ENCODE measurements at places on chromosomes 12 and 14. TPM values are rescaled to one million over a fixed set of nuclear protein-coding genes. Genes with fewer than 3 reads are reported as not detected.

- H3K27ac ChIP-seq: no peak overlapping the region
- no peaks in the 10 kb centered on the region for H3K4me1 ChIP-seq
- no peak for DNase-seq
- no peak overlapping the region for H3K4me3 ChIP-seq
- H3K27me3 ChIP-seq: no peaks in the 10 kb centered on the region
These were observed 112.2 kb upstream of the TMTC1 start for GRCh38 chr12:29895966-29896365.

Gene KCNA5
- 5.1 TPM for total RNA-seq

DNA sequence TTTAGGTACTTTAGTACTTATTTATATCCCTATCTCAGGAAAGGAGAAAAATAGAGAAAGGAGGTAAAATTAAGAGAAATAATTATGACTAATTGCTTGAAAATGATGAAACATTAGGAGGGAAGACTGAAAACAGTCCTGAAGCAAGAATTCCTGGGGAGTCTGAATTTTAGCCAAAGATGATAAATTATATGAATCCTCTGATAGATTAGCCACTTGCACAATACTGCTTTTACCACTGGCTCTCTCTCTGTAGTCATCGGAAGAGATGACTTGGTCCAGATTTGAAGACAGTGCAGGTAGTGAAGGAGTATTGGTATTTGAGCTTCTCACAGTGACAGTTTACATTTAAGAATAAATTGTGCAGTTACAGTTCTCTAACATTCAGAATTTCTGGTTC, 83.8 kb upstream of the CLEC14A start:
- H3K27me3 ChIP-seq: no peaks in the 10 kb centered on the region
- no peak overlapping the region for H3K27ac ChIP-seq
- H3K36me3 ChIP-seq: no peaks in the 10 kb centered on the region
- DNase-seq: no peak
- no peak overlapping the region for H3K4me3 ChIP-seq
- H3K4me1 ChIP-seq: no peaks in the 10 kb centered on the region

Gene DGKA
- total RNA-seq: 28.6 TPM

GRCh38 chr14:102052522-102052921, 34.3 kb downstream of the HSP90AA1 start:
- no peaks in the 10 kb centered on the region for H3K4me1 ChIP-seq
- DNase-seq: no peak
- peaks cover 37% of the 10 kb centered on the region for H3K36me3 ChIP-seq

DNA sequence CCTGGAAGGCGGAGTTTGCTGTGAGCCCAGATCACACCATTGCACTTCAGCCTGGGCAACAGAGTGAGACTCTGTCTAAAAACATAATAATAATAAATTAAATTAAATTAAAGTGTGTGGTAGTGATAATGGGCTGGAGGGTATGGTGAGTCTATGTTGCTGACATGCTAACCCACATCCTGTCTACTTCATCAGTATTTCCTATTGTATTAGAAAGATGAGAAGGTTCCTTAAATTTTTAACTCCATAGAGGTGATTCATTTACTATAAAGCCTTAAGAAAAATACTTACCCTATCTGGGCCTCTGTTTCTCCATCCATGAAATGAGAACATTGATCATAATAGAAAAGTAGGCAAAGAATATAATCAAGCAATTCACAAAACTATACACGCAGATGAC, 280.5 kb downstream of the FBXL14 start:
- no peaks in the 10 kb centered on the region for H3K27me3 ChIP-seq
- H3K36me3 ChIP-seq: no peaks in the 10 kb centered on the region
- no peak overlapping the region for H3K27ac ChIP-seq
- H3K4me1 ChIP-seq: peaks cover 7% of the 10 kb centered on the region
- H3K4me3 ChIP-seq: no peak overlapping the region

DNA sequence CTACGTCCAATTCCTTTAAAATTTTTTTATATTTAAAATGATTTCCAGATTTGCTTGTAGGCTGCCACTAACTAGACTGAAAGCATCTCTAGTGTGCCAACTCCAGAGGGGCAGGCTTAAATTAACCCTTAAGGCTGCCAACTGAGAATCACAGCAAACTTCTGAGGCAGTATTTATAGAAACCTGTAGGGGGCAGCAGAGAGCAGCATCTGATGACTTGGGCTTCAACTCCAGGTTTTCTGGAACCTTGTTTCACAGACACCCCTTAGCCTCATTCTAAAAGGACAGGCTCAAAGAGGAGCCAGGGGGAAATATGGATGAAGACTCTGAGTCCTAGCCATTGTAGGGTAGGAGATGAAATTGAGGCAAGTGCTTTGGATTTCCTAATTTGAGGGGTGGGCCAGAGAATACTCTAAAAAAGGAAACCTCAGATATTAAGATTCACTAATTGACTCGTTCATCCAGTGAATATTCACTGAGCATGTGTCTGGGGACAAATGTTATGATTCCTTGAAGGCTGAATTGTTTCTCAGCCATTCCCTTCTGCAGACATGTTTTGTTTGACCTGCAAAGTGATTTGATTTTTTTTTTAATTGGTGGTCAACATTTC, 63.3 kb upstream of the HSPB8 start:
- H3K4me1 ChIP-seq: peaks cover 8% of the 10 kb centered on the region
- peak; percentile 81 for DNase-seq

- no peak for DNase-seq
- H3K27ac ChIP-seq: no peak overlapping the region
- H3K4me1 ChIP-seq: no peaks in the 10 kb centered on the region
- no peaks in the 10 kb centered on the region for H3K27me3 ChIP-seq
- H3K36me3 ChIP-seq: no peaks in the 10 kb centered on the region
These were observed 192.0 kb downstream of the CHST11 start for GRCh38 chr12:104648756-104649155.

DNA sequence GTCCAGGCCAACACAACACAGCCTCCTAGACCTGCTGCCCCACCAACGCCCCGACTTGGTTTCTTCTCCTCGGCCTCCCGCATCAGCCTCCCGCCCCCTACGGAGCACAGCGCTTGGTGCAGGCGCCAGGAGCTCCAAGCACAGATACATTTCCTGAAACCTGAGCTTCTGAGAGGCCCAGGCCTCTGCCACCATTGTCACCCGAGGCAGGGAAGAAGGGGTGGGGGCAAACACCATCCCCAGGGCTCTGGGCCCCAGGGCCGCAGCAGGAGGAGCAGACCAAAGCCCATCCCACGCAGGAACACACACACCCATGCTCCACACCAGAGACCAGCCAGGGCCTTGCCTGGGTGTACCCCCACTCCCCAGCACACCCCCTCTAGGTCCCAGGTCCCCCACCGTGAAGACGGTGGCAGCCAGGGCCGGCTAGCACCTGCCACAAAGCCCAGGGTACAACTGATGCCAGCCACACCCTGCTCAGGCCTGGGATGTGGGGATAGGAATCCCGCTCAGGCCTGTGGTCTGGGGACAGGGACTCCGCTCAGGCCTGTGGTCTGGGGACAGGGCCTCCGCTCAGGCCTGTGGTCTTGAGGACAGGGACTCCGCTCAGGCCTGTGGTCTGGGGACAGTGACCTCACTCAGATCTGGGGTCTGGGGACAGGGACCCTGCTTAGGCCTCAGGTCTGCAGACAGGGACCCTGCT, 5.4 kb downstream of the JAG2 start:
- no peaks in the 10 kb centered on the region for H3K36me3 ChIP-seq
- peaks cover 7% of the 10 kb centered on the region for H3K27me3 ChIP-seq
- no peak overlapping the region for H3K27ac ChIP-seq
- DNase-seq: no peak

- H3K4me1 ChIP-seq: no peaks in the 10 kb centered on the region
- no peaks in the 10 kb centered on the region for H3K27me3 ChIP-seq
- H3K36me3 ChIP-seq: no peaks in the 10 kb centered on the region
- peak; percentile 61 for DNase-seq
- H3K27ac ChIP-seq: peak overlapping the region; percentile 96
These were observed 908 bp downstream of the ENTPD5 start for GRCh38 chr14:74018174-74018585.

DNA sequence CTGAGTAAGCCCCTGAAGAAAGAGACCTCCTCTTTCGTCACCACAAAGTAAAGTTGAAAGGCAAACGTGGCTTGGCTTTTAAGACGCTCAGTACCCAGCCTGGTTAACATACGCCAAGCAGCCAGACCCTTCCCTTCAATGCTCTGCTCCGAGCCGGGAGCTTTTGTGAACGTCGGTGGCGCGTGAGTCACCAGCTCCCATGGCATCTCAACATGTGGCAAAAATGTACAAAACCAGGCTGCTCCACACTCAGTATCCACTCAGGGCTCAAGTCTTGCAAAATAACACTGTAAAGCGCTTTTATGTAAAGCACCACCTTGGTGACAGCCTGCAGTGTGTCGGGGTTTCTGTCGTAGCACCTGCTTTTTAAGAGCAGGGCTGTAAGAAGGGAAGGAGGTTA, 89.0 kb downstream of the SETD3 start:
- H3K4me1 ChIP-seq: no peaks in the 10 kb centered on the region
- no peak overlapping the region for H3K27ac ChIP-seq
- peak; percentile 10 for DNase-seq
- no peaks in the 10 kb centered on the region for H3K27me3 ChIP-seq

- H3K36me3 ChIP-seq: no peaks in the 10 kb centered on the region
- no peak overlapping the region for H3K4me3 ChIP-seq
- DNase-seq: no peak
- no peak overlapping the region for H3K27ac ChIP-seq
These were observed 77.3 kb upstream of the TMTC2 start for GRCh38 chr12:82609234-82609914.

- H3K4me3 ChIP-seq: no peak overlapping the region
- H3K36me3 ChIP-seq: no peaks in the 10 kb centered on the region
These were observed 5.8 kb upstream of the GLT8D2 start for GRCh38 chr12:104055686-104056388.

GRCh38 chr12:1573960-1574864, 20.2 kb downstream of the FBXL14 start:
- no peaks in the 10 kb centered on the region for H3K36me3 ChIP-seq
- DNase-seq: no peak
- no peak overlapping the region for H3K4me3 ChIP-seq

Gene TSPAN11
- total RNA-seq: 26.1 TPM

Gene TGFB3
- total RNA-seq: 13.2 TPM

DNA sequence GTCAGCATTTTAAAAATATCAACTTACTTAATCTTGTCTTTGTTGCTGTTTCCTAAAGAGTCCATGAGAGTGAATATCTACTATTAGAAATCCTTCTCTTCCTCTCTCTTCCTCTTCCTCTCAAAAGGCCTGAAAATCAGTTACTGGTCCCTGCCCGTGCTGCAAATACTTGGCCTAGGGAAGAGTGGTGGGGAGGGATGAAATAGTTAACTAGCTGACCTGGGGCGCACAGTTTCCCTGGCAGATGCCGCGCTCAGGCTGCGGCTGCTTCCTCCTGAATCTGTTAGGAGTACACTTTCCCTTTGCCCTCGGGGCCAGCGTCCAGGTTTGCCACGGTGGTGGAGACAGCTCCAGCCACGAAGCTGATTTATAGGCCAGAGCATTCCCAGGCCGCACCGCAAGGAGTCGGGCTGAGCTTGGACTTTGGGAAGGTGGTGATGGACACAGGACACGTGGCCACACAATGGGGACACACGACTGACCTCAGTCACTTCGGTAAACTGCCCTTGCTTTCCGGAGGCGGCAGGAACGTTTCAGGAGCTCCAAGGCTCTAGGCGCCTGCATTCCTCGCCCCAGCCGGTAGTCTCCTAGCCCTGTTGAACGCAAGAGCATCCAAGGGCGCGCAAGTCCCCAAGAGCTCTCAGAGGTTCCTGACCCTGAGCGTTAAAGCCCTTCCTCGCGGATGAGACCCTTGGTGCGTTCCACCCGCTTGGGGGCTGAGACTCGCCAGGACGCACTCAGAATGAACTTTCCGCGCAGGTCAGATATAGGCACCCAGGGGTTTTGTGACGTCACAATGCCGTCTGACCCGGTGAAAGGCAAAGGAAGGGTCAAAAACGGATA, 7.1 kb upstream of the ASCL1 start:
- H3K36me3 ChIP-seq: no peaks in the 10 kb centered on the region
- H3K27me3 ChIP-seq: peaks cover 95% of the 10 kb centered on the region
- no peak overlapping the region for H3K4me3 ChIP-seq
- no peak overlapping the region for H3K27ac ChIP-seq
- peak; percentile 55 for DNase-seq
- no peaks in the 10 kb centered on the region for H3K4me1 ChIP-seq

- DNase-seq: no peak
- H3K36me3 ChIP-seq: no peaks in the 10 kb centered on the region
- no peaks in the 10 kb centered on the region for H3K4me1 ChIP-seq
- no peaks in the 10 kb centered on the region for H3K27me3 ChIP-seq
- no peak overlapping the region for H3K4me3 ChIP-seq
- no peak overlapping the region for H3K27ac ChIP-seq
These were observed 253.4 kb downstream of the PAX9 start for GRCh38 chr14:36915081-36915480.

Gene CDK4
- total RNA-seq: 75.8 TPM

DNA sequence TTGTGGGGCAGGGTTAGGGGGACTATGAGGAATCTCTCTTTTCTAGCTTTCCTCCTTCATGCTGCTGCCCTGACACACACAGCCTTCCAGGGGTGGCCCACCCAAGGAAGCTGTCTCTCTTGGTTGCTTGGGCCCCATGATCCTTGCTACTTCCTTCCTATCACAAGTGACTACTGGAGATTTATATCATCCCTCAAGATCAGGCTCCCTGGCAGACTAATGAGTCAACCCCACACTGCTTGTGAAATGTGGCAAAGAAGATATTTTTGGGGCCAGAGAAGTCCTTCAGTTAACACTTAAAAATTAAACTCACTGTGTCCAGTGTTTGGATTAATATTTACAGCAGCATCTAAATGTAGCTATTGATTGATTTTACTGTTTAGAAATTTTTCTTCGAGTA, 1.5 kb downstream of the OR4E1 start:
- no peaks in the 10 kb centered on the region for H3K36me3 ChIP-seq
- DNase-seq: peak; percentile 20
- H3K27ac ChIP-seq: no peak overlapping the region
- H3K27me3 ChIP-seq: no peaks in the 10 kb centered on the region
- no peaks in the 10 kb centered on the region for H3K4me1 ChIP-seq

Gene OR6C2
- total RNA-seq: not detected

DNA sequence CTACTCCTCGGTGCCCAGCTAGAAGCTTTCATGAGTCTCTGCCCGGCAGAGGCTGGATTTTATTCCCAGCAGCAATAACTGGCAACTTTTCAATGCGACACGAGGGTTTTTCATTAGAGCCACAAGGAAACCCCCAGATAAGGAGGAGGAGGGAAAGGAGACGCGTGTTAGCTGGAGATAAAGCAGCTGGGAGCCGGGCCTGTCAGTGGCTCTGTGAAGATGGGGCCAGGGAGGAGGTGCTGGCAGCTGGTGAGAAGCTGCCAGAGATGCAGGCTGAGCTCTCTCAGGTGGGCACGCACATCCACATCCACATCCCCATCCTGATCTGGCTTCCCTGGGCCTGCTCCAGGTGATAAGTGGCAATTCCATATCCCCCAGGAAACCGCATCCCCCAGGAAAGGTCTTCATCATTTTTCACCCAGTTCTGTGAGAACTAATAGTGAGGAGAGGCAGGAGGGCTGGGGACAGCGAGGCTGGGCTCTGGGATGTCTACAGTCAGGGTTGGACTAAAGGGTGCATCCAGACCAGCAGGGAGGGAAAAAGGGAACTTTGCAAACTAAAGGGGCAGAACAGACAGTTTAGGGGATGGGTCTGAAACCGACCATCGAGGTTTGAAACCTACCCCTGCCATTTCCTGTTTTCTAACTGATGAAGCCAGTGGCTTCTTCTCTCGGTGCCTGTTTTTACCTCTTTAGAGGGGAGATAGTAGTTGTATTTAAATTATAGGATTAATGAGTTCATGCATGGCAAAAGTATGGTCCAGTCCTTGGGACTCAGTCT, 413.2 kb downstream of the DPF3 start:
- H3K4me3 ChIP-seq: no peak overlapping the region
- peaks cover 12% of the 10 kb centered on the region for H3K4me1 ChIP-seq
- H3K27me3 ChIP-seq: no peaks in the 10 kb centered on the region
- no peak for DNase-seq
- no peak overlapping the region for H3K27ac ChIP-seq
- H3K36me3 ChIP-seq: no peaks in the 10 kb centered on the region

Gene IL22
- total RNA-seq: not detected

All from cardiac muscle cell (in vitro differentiated cells and primary cell).